ENCODE measurements at places on chromosomes 4 and X.

DNA sequence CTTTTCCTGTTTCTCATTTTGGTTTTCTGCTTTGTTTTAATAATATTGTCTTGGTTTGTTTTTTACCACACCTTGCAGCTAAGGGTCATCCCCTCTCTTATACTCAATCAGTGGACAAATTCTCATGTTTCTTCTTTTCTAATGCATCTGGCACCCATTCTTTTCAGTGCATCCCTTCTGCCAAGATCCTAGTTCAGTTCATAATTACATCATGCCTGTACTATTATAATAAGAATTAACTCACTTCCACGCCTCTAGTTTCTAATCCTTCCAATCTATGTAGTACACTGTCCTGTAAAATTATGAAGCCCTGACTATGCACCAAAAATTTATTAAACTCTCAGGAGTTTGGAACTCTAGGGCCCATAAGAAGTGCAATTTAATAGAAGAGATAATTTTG is 126.1 kb downstream of the FAT4 start:
- no peak for DNase-seq

GRCh38 chr4:189143263-189143952 is 797.3 kb upstream of the FRG1 start:
- no peak for DNase-seq

GRCh38 chrX:65667157-65667502 is 324 bp upstream of the MSN start:
- no peak for DNase-seq

- DNase-seq = no peak
Measured at GRCh38 chr4:25881193-25881592, 18.4 kb upstream of the SEL1L3 start.

GRCh38 chrX:31280580-31280979 is 208.7 kb upstream of the FTHL17 start:
- DNase-seq = no peak

- DNase-seq = no peak
Measured at GRCh38 chrX:9158611-9159010, 124.7 kb upstream of the FAM9B start.

GRCh38 chr4:15659768-15660570 is 4.8 kb upstream of the FBXL5 start:
- DNase-seq = peak; percentile 31

DNA sequence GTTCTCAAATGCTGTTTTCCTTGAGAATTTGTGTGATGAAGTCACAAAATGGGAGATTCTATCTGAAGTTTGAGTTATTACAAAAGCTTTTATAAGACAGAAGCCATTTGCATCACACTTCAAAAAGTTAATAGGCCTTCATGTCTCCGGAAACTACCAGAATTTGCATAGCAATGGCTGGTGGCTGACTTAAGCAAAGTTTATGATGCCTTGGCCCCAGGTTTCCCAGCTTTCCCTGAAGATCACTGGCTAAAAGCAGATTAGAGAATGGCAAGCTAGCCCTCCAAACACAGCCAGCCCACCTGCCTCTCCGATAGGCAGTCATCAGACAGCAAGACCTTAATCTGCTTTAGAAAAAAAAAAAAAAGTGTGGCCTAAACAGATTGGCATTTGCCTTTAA is 197.8 kb downstream of the HS3ST1 start:
- no peak for DNase-seq

DNA sequence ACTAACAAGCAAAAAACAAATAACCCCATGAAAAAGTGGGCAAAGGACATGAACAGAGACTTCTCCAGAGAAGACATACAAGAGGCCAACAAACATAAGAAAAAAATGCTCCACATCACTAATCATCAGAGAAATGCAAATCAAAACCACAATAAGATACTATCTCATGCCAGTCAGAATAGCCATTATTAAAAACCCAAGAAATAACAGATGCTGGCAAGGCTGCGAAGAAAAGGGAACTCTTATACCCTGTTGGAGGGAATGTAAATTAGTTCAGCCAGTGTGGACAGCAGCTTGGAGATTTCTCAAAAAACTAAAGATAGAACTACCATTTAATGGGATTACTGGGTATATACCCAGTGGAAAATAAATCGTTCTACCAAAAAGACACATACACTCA is 79.6 kb downstream of the MAPK10 start:
- DNase-seq = no peak

DNA sequence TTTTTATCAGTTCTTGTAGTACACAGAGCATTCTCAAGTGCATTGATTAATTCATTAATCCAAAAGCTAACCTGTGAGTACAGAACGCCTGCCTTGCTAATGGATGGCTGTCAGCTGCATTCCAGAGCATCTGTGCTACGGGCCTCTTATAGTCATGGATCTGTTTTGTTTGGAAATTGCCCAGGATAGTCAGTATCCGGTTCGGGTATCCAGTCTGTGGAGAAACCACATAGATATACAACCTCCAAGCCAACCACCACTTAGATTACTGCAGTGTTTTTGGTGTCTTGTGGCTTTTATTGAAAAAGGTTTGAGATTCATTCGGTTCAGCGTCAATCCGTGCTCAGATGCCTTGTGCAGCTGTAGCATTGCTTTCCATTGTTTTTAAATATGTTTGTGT is 4.0 kb downstream of the LAP3 start:
- no peak for DNase-seq

GRCh38 chr4:38752372-38752940 is 30.3 kb downstream of the TLR10 start:
- no peak for DNase-seq

GRCh38 chrX:54758114-54759055 is 39.7 kb downstream of the ITIH6 start:
- no peak for DNase-seq

- no peak for DNase-seq
Measured at GRCh38 chrX:24294619-24295018, 19.2 kb downstream of the SUPT20HL2 start.

GRCh38 chr4:185254434-185254833 is 45.0 kb downstream of the SNX25 start:
- peak; percentile 19 for DNase-seq

DNA sequence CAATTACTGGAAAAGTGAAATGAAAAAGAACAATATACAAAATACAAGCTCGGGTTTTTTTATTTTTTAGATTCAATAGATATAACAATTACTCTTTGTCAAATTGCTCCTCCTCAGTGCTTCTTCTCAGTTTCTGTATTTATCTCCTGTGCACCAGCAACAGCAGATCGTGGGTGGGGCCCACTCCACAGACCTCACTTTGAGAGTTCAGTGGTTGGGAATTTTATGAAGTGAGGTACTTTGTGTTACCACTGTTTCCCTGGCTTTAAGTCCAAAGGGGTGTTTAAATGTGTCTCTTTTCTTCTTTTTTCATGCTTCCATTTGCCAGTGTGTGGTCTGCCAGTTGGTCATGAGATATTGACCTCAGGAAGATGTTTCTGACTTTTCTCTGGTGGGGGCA is 54.4 kb downstream of the KIT start:
- no peak for DNase-seq

- DNase-seq = no peak
Measured at GRCh38 chr4:8790749-8791148, 80.9 kb downstream of the HMX1 start.

DNA sequence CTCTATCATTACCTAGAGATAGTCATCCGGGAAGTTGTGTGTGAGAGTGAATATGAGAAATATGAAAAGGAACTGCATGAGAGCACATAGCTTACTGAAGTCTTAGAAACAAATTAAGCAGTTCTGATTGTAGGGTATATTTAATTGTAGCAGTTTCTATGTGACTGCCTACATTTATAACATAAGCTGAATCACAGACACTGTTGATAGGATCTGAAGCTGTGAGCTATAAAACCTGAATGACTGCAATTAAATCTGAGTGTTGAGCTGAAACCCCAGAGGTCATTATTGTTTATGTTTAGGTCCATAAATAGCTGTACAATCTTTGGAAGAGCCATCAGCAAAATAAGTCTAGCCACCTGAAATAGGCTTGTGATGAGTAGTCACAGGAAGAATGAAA is 210.1 kb upstream of the CXCL13 start:
- no peak for DNase-seq

DNA sequence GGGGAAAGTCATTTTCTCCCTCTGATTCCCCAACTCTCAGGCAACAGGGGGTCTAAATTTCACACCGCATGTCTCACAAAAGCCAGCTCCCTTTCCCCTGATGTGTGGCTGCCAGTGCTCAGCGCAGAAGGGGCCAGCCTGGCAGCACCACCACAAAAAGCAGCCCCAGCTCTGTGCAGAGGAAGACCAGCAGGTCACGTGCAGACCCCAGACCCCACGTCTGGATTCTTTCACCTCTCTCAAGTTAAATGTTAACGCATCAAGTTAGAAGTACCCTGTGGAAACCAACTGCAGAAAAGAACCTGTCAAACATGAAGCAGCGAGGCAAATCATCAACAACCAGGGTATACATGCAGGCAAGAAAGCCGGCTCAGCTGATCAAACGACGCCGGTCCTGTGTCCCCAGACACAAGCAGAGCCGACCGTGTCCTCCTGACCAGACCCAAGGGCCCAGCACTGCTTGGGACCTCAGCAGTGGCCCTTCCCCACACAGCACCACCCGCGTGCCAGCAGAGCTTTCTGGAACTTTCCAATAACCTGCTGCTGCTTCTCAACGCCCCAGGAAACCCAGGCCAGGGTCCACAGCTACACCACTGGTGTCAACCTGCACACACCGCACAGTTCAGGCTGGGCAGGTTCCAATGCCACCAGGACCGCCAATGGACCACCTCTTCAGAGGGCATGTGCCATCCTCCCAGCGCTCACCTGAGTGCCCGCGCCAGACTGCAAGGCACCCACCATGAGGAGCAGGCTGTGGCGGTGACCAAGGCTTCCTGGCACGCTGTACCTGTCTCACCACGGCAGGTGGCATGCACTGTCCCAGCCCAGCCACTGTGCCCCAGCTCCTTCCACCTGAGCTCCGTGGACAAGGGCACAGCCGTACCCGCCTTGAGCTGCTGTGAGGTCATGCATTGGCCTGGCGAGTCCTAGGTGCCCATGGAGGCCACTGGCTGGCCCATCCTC is 4.0 kb downstream of the LRPAP1 start:
- no peak for DNase-seq

- no peak for DNase-seq
Measured at GRCh38 chrX:142999199-142999701, 26.5 kb upstream of the SPANXN4 start.

GRCh38 chr4:165461159-165461821 is 82.5 kb downstream of the CPE start:
- DNase-seq = no peak

DNA sequence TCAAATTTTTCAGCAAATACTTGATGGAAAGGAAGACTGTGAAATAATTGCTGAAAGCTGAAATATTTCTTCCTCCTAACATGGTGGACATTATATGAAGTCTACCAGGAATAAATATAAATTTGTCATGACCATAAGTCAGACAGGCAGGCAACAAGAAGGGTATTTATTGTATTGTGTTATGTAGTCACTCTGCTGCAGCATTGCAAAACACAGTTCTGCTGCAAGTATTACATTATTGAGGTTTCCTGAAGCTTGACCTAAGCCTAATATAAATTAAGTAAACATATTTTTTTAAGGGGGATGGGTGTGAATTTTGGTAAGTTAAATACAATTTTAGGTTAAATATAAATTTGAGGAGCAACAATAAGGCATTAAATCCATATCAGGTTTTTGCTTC is 60.2 kb upstream of the MAOA start:
- no peak for DNase-seq

- no peak for DNase-seq
Measured at GRCh38 chr4:159352609-159353008, 249.7 kb downstream of the RAPGEF2 start.

DNA sequence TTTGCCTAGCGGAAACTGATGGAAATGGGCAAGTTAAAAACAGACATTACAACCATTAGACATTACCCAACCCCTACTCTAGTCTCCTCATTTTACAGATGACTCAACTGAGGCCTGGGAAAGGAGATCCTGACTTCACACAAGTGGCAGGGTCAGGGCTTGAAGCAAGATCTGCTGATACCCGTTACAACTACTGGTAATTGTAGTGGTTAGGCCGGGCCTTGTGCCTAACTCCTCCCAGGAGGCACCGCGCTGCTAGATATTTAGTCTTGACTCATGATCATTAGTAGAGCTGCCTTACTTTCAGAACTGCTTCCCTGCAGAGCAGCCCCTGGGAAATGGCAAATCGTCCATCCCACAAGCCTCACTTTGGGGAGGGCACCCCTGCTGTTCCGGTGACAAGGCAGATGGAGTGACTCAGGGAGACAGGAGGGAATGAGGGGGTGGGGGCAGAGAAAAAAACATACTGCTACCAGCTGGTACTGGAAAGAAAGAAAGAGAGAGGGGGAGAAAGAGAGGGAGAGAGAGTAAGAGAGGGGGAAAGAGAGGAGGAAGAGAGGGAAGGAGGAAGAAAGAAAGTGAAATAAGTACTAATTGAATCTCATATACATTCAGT is 12.2 kb downstream of the ARHGEF6 start:
- peak; percentile 31 for DNase-seq

GRCh38 chr4:55635741-55636655 is at the start of gene NMU:
Gene NMU (minus strand): TSS chr4:55636298. CDS start chr4:55636192, 106 bp downstream.
- peak; percentile 8 for DNase-seq

DNA sequence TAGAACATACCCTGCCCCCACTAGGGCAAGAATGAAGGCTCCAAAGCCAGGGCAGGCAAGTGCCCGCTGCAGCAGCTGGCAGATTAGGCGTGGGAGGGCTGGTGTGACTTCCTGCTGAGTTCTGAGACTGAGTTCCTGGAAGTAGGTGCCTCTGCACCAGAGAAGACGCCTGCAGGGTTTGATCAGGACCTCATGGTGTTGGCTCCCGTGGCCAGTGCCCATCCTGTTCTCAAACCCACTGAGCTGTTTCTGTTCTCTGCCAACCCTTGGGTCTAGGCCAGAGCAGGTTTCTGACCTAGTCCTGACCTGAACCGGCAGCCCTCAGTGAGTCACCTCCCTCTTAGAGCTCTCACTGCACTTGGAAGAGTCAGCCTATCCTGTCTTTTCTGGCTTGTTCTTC is 220.7 kb downstream of the HS6ST2 start:
- DNase-seq = peak; percentile 15

DNA sequence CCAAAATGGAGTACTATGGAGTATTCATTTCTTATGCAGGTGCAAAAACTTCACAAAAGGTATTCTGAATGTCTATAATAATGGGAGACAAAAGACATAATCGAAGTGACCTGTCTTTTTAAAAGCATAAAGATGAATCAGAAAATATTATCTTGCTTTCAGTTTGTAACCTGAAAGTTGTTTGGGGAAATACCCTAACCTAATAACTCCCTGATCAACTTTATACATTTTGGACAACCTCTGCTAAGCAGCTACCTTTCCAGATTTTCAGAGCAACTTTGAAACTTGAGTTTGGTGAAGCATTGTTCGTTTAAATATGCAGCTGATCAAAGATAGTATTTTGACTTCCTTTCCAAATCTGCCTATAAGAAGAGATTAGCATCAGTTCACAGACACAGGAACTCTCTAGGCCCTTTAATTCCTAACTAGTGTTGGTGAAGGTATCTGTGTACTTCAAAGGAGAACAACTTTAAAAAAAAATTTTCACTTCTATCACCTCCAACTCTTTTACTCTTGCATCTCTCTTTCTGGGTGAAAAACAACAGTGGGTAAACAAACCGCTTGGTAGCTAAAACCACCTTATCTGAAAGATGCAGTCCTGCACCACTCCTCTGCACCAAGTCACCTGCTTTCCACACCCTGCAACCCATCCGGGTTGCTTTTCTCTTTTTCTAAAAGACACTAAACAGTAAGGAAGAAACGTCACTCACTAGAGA is 26.5 kb downstream of the CD40LG start:
- DNase-seq = peak; percentile 54

GRCh38 chr4:183376381-183376780 is 54.2 kb upstream of the CLDN24 start:
- DNase-seq = no peak
